HFFc6 (cell line): ENCODE measurements at places on chromosomes 7 and 10. TPM values are rescaled to one million over a fixed set of nuclear protein-coding genes. Genes with fewer than 3 reads are reported as not detected.

GRCh38 chr10:73894245-73894971, 16.5 kb upstream of the PLAU start:
- no peaks in the 10 kb centered on the region; the same call in none of the 2 replicates for H3K27me3 ChIP-seq
- peaks cover 67% of the 10 kb centered on the region for H3K4me1 ChIP-seq
- DNase-seq: peak; percentile 91
- peak overlapping the region; percentile 22; the same call in 1 of the 2 replicates for H3K27ac ChIP-seq
- H3K4me3 ChIP-seq: no peak overlapping the region; the same call in 1 of the 2 replicates

DNA sequence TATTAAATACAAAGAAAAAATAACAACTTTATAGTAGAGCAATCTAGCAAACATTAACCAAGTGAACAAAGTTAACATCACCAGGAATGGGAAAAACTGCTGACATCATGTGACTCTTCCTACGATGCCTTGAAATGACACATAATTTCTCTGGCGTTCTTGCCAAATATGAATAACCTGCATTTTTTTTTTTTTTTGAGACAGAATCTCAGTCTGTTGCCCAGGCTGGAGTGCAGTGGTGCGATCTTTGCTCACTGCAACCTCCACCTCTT, 126.5 kb upstream of the VKORC1L1 start:
- peak; percentile 54 for DNase-seq
- peaks cover under 1% of the 10 kb centered on the region for H3K36me3 ChIP-seq
- H3K4me3 ChIP-seq: peak overlapping the region; percentile 45; the same call in 1 of the 2 replicates
- peaks cover 9% of the 10 kb centered on the region for H3K4me1 ChIP-seq
- peak overlapping the region; percentile 86; the same call in 1 of the 2 replicates for H3K27ac ChIP-seq

DNA sequence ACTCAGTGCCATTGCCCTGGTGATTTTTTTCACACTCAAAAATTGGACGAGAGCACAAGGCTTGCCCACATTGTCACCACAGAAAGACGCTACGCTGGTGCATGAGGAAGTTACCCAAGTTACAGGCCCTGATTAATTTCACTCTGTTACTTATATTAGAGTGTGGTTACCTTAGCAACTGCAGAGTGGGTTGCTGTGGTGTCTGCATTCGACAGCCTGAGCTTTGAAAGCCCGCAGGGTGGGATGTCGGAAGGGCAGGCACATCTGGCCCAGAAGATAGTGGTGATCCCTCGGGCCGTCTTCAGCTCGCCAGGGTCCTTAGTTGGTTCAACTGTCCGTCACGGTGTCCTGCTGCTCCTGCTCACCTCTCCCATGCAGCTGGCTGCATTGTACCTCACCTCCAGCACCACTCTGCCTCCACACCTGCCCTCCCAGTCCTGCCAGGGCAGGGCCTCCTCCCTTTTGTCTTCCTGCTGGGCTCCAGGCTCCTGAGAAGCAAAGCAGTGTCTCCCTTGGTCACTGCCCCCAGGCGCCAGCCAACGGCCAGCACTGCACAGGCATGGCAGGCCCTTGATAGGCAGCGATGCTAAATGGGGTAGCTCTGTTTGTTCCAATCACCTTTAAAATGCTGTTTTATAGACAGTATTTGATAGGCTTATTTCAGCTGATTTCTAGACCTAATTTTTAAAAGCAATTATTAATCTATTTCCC, 167.2 kb downstream of the EBF3 start:
- no peak overlapping the region for H3K27ac ChIP-seq
- peaks cover 6% of the 10 kb centered on the region for H3K36me3 ChIP-seq
- no peaks in the 10 kb centered on the region for H3K4me1 ChIP-seq
- peaks cover 3% of the 10 kb centered on the region for H3K27me3 ChIP-seq

PRSS2 gene
- not detected in 3 replicates for total RNA-seq

PON1 gene
- not detected in 3 replicates for total RNA-seq

GPR15LG gene
- total RNA-seq: not detected in 3 replicates

ACTL6B gene
- not detected in 3 replicates for total RNA-seq

EBLN1 gene
- not detected in 3 replicates for total RNA-seq

PNLIPRP3 gene
- not detected in 3 replicates for total RNA-seq

IRF5 gene
- total RNA-seq: not detected in 3 replicates

SEPHS1 gene
- 31.0 to 41.5 TPM (median 34.7 TPM) in 3 replicates for total RNA-seq
